Gastroesophageal sphincter (tissue), 4 donors: ENCODE measurements at places on chromosomes 3 and 15. TPM values are rescaled to one million over a fixed set of nuclear protein-coding genes. Genes with fewer than 3 reads are reported as not detected.

- no peak for ATAC-seq
These were observed 30.2 kb downstream of the FAM174B start for GRCh38 chr15:92625251-92625980.

DNA sequence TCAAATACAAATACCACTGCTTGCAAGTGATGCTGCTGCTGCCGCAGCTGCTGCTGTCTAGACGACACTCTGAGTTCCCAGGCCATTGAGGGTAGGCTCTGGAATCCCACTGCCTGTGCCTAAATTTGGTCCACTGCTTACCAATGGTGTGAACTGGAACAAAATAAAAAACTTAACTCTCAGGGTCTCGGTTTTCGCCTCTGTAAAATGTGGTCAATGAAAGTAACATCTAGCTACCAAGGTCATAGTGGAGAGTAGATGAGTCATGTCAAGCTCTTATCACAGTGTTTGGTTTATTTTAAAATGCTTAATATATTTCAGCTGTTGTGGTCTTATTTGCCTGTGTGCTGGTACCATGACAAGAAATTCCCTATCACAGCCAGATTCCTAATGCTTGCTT is 299.3 kb downstream of the CLSTN2 start:
- no peak for ATAC-seq

- peak; percentile 38 for ATAC-seq
These were observed 3.8 kb downstream of the NRROS start for GRCh38 chr3:196643201-196643749.

GRCh38 chr15:40598126-40598525 is 4.1 kb downstream of the KNL1 start:
- no peak for ATAC-seq

- ATAC-seq, result no peak
These were observed 565.0 kb downstream of the MAGI1 start for GRCh38 chr3:65473736-65474135.

- ATAC-seq, result no peak
These were observed 139.3 kb downstream of the FILIP1L start for GRCh38 chr3:99974989-99975388.

GRCh38 chr3:9231471-9231870 is 18.0 kb downstream of the SRGAP3 start:
- no peak for ATAC-seq

DNA sequence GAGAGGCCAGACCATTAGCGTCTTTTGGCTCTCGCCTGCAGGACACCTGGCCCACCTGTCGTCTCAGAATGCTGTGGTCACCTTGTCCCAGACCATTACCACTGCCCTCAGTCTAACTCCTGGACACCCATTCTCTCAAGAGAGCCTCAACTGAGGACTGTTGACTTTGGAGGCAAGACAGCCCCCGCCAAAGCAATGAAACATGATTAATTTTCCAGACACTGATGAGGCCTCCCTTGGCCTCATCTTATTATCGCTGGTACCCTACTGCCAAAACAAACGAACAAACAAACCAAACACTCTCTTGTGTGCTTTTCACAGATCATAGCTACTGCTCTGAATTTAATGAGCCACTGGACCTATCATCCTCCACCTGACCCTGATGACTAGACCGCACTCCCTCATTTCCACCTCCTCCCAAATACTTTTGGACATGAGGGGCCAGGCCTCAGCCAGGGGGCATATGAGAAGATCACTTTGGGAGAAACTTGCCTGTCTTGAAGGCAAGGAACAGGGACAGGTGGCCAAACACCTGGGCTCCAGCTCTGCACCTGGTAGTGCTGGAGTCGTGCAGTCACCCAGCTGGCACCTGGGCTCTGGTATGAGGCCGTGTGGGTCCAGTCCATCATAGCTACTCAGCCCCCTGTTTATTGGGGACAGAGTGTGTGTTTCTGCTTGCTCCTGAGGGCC is 27.6 kb downstream of the ALS2CL start:
- ATAC-seq, result no peak

DNA sequence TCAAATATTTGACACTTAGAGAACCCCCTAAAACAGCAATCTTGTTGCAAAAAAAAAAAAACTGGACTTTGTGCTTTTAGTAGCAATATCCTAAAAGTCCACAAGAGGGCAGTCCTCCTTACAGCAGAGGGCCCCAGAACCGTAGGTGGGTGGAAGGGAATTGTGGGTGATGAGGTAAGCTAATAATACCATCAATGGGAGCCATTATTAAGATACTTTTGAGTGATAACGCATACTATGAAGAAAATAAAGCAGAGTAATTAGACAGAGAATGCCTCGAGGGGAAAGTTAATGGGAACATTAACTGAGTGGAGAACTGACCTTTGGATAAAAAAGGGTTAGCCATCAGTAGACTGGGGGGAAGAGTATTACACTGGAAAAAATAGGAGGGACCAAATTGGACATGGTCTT is 229.9 kb downstream of the THRB start:
- ATAC-seq, result no peak

GRCh38 chr15:60396560-60396957 is 1.2 kb downstream of the ANXA2 start:
- no peak for ATAC-seq

DNA sequence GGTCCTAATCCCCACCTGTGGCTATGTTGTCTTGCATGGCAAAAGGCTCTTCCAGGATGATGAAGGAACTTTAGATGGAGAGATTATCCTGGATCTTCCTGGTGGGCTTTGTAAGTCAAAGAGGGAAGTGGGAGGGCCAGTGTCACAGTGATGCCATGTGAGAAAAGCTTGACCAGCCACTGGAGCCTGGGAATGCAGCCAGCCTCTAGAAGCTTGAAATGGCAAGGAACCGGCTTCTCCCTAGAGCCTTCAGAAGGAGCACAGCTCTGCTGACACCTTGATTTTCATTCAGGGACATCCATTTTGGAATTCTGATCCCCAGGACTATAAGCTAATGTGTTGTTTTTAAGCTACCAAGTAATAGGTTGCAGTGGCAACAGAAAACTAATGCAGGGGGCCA is 58.3 kb downstream of the CLEC3B start:
- no peak for ATAC-seq

DNA sequence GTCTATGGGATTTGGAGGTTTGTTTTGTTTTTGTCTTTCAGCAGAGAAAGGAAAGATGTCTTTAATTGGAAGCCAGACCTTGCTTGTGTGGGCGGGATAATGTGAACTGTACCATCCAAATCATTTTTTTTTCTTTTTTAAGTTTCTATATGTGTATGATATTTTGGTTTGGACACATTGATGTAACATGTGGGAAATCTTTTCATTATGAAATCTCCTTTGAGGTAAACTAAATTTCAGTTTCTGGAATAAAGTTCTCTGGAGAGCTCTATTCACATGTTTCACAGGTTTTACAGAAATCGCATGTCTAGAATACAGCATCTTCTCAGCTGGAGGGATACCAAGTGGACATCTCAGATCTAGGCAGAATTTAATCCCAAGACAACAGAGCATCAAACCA is 451.5 kb upstream of the MDFIC2 start:
- no peak for ATAC-seq

DNA sequence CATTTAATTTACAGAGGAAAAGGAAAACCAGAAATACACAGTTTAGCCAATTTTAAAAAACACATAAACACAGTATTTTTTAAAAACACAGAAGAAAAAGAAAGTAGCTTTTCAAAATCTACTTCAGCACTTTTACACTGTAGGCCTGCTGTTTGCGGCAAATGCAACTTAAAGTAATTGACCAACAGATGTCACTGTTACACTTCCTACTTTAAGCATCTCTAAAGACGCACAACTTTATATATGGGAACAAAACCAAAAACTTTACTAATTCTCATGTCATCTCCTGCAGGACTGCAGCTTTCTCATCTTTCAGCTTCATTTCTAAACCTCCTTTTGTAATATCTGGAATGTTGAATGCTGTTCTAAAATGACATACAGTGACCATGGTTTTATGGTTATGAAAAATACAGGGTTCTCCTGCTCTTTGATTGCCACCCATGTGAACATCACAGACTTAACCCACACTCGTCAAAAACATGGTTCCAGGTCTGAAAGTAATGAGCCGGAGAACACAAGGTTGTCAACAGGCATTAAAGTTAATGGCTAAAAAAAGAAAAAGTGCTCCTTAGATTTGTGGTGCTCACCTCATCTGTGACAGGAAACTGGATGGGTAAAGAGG is 107.9 kb downstream of the FMN1 start:
- ATAC-seq, result no peak

GRCh38 chr3:171680726-171681411 is 129.4 kb downstream of the PLD1 start:
- ATAC-seq, result no peak

DNA sequence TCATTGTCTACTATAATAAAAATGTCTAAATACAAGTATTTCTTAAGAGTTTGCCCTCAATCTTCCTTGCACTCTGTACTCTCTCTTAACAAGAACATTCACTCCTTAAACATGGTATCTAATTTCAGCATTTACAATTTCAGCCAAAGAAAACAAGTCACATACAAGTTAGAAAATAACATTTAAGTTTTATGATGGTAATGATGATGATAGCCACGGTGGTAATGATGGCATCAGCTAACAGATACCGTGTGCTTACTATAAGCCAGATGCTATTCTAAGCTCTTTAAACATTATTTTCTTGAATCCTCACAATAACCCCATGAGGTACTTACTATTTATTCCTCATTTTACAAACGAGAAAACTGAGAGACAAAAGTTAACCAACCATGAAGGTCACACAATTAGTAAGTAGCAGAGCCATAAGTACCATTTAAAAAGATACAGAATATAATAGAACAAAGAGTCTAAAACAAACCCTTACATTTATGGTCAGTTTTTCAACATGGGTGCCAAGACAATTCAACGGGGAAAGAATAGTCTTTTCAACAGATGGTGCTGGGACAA is 7.4 kb downstream of the SPICE1 start:
- no peak for ATAC-seq

DNA sequence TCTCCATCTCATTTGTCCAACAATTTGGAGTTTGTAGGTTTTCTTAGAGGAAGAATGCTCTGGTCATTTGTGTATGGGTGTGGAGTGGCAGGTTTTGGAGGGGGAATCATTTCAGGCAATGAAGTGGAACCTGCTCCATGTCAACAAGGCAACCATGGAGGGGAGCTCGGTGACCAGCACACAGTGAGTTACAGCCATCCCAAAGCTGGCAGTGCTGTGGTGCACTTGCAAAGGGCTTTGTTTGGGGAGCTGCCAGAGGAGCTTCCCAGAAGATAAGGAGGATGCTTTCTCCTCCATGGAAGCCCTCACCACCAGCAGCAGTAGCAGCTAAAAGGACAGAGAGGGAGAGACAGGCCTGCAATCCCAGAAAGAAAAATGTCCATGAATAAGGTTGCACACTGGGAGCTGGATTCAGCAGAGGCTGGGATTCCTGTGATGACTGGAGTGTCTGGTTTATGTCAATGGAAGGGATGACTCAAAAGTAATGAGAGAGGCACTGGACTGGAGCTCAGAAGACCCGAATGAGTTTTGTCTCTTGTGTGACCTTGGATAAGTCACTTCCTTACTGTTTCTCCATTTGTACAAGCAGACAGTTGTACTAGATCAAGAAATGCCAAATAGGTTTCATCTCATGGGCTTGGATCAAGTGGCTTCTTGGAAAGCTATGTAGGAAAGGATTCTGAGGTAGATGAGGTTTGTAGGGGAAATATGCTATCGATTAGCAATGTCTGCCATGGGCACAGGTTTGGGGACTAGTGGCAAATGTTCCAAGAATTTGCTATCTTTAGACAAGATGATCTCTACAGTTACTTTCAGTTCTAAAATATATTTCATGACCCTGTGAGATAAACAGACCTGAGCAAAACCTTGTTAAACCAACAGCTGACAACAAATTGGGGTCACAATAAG is 27.2 kb upstream of the UBE2Q2 start:
- ATAC-seq, result no peak

- ATAC-seq, result no peak
These were observed 41.7 kb downstream of the GPR176 start for GRCh38 chr15:39878406-39878785.

DNA sequence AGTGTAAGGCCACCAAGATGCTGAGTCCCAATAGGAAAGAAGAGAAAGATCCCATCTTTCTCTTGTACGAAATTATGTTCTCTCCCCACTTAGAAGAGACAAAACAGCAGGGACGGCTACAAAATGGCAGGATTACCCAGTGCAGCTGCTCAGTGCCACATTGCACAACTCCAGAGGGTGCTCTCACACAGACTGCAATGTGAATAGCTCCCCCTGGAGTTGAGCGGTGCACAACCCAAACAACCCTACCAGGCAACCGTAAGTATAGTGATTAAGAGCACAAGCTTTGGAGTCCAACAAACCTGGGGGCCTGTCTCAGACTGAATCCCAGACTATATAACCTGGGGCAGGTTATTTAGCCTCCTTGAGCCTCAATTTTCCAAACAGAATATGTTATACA is 3.1 kb upstream of the BHLHE40 start:
- no peak for ATAC-seq

- ATAC-seq, result no peak
These were observed 5.6 kb upstream of the AP3S2 start for GRCh38 chr15:89899295-89899945.

- no peak for ATAC-seq
These were observed 3.7 kb downstream of the SSR3 start for GRCh38 chr3:156551261-156551660.

- ATAC-seq, result no peak
These were observed 33.6 kb downstream of the MECOM start for GRCh38 chr3:169629895-169630294.

CA12 gene
- total RNA-seq, result 16.3 TPM

TMEM44 gene
- total RNA-seq, result 7.2 TPM

PLSCR5 gene
- total RNA-seq, result not detected

TMC3 gene
- 0.35 TPM for total RNA-seq

ATP10A gene
- 24.5 TPM for total RNA-seq

MOBP gene
- 0.08 TPM for total RNA-seq

MORC1 gene
- total RNA-seq, result not detected

GABRB3 gene
- total RNA-seq, result 2.4 TPM

LRTM1 gene
- total RNA-seq, result not detected

LDHAL6B gene
- not detected for total RNA-seq

LNP1 gene
- 3.9 TPM for total RNA-seq

THRB gene
- total RNA-seq, result 58.3 TPM

C3orf22 gene
- total RNA-seq, result not detected

SUSD5 gene
- 1.6 TPM for total RNA-seq

ALS2CL gene
- 9.5 TPM for total RNA-seq

EPHB1 gene
- total RNA-seq, result 5.7 TPM

KLF13 gene
- total RNA-seq, result 62.1 TPM
